Bone marrow (tissue), 2 donors: ENCODE measurements at places on chromosomes 12 and 14.

DNA sequence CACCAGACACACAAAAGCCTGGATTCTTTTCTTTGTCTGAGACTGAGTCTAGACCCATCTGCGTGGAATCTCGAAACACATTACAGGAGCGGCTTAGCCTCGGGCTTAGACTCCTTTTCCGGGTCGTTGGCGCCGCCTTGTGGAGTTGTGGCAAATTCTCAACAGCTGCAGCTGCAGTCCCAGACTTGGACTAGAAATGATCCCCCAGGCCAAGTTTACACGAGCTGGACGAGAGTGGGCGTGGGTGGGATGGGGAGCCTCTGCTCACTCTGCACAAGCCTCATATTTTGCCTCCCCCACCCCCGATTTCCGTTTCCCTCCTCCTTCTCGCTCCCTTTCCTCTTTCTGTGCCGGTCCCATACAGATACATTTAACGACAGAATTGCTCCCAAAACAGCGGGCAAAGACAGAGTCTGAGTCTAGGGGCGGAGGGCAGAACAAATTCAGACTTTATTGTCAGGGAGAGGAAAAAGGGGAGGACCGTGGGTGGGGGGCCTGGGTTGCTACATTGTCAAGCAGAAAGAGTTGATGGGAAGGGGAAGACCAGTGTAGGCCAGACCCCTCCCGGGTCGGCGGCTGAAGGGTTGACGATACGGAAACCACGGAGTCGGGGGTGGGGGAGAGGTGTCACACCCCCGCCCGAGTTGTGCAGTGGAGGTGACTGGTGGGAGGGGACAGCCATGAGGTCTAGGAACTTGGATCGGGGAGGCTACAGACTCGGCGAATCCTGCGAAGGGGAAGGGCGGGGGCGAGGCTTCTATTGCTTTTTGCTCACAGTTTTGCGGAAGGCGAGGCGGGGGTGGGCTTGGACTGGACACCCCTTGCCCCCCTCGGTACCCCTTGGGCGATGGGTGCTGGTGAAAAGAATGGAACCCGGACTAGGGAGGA lies 4.7 kb upstream of the GPR84 start:
- peak; percentile 72 for DNase-seq

DNA sequence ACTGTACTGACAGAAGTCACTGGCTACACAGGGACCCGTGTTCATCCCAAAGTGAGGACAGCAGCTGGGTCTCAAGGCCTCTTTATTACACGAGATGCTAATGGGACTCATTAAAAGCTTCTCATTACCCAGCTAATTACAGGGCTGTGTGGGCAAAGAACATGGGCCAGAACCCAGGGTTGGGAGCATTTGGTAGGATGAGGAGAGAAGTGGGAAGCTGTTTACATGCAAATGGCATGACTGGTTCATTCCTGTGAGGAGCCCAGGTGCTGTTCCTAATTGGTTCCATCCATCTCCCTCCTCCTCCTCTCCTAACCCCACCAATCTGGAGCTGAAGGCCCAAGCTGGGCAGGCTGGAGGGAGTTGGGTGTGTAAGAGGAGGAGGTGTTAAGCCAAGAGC lies 8.9 kb upstream of the TAC3 start:
- no peak for DNase-seq

DNA sequence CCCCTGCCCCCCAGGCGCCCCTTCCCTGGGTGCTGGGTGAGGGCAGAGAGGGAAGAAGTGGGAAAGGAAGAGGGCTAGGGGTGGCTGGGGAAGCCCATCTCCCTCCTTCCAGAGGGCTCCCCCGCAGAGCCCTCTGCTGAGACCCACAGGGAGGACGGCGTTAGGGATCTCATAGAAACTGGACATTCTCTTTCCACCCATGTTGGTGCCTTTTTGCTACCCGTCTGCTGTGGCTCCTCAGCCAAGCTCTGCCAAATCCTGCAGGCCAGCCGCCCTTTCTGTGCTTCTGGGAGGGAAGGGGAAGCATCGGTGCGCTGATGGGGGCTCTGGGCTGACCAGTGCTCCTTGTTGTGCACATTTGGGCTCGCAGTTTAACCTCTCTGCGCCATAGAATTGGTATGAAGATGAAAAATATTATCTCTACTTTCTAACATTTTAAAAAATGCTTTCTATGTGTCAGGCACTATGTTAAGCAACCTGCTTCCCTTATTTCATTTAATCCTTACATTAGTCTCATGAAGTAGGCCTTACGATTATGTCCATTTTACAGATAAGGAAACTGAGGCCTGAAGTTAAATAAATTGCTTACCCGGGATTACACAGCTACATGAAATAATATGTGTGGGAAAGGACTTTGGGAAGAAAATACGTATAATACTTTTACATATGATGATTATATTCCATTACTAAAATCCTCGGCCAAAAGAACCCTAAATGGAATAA lies 981 bp downstream of the SLC48A1 start:
- DNase-seq = no peak

DNA sequence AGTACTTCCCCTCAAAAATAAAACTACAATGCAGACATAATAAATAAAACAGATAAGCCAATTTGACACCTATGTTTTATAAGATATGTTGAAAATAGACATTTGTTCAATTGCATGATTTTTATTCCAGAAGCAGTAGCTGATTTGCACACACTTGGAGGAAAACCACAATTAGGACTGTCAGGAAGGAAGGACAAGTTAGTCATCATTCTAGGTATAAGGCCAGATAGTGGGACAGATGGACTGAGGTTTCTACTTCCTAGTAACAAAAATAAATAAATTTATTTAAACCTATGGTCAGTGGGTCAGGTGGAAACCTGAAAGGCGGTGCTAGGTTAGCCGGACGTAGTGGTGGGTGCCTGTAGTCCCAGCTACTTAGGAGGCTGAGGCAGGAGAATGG lies 141.8 kb upstream of the RASSF8 start:
- DNase-seq = no peak

DNA sequence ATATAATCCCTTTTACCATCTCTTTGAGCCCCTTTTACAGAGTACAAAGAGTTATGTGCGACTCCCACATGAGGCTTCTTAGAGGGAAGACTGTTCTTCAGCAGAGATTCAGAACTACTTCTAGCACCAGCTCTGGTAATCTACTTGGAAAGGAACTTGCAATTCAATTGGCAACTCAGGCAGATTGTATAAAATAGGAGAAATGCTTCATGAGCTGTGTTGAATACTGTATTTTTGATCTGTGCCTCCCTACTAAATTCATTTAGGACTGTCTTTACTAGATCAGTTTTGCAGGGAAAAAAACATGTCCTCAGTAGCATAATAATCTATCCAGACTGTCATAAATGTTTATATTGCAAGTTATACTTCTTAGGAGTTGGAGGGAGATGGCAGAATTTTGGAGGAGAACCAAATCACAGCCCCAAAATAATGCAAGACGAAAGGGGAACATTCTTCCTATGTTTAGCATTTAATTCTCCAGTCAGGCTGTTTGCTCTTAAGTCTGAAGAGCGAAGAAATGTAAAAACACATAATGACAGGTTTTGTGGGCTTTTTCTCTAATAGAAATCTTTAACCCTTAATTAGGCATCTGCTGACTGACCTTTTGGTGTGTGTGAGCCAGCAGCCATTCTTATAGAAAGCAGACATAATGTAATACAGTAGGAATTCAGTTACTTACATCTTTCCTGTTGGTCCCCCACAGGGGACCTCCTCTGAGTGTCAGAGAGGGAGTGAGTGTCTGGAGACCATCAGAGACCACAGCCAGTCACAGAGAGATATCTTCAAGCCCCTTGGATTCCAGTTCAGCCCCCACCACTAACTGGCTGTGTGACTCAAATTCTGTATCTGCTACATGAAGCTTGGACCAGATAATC lies 3.9 kb downstream of the ANO4 start:
- DNase-seq = no peak

DNA sequence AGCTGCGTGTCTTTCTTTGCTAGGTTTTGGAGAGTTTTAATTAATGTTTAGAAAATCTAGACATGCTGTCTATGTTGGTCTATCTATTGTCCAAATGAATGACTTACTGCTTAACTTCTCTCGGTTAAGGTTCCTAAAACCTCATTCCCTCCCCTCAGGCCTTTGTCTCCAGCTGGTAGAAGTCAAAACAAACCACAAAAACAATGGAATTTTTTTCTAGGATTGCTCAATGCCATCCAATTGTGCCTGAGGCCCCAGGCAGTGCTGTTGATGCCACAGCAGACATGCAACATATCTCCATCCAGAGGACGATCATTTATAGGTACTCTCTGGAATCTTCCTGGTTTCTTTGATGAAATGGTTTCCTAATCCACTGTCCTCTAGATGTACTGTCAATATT lies 448.2 kb upstream of the TBX3 start:
- no peak for DNase-seq

- no peak for DNase-seq
Measured at GRCh38 chr14:39097159-39097558, 5.9 kb downstream of the SEC23A start.
